ENCODE measurements at places on chromosomes 16 and 17. TPM values are rescaled to one million over a fixed set of nuclear protein-coding genes. Genes with fewer than 3 reads are reported as not detected.

The RHBDL3 gene
- not detected for total RNA-seq

The NPIPB5 gene
- 198 TPM for total RNA-seq

The ITGAL gene
- not detected for total RNA-seq

The USP43 gene
- 9.3 TPM for total RNA-seq

The SHMT1 gene
- total RNA-seq: 25.3 TPM

The KRT20 gene
- total RNA-seq: not detected

The ACSM2A gene
- not detected for total RNA-seq

The NAE1 gene
- 66.5 TPM for total RNA-seq

The BICDL2 gene
- total RNA-seq: 1.9 TPM

GRCh38 chr16:86026916-86027315 is 128.0 kb downstream of the IRF8 start:
- no peak for DNase-seq

- DNase-seq: no peak
Measured at GRCh38 chr17:62797959-62798358, 10.2 kb downstream of the MARCHF10 start.

DNA sequence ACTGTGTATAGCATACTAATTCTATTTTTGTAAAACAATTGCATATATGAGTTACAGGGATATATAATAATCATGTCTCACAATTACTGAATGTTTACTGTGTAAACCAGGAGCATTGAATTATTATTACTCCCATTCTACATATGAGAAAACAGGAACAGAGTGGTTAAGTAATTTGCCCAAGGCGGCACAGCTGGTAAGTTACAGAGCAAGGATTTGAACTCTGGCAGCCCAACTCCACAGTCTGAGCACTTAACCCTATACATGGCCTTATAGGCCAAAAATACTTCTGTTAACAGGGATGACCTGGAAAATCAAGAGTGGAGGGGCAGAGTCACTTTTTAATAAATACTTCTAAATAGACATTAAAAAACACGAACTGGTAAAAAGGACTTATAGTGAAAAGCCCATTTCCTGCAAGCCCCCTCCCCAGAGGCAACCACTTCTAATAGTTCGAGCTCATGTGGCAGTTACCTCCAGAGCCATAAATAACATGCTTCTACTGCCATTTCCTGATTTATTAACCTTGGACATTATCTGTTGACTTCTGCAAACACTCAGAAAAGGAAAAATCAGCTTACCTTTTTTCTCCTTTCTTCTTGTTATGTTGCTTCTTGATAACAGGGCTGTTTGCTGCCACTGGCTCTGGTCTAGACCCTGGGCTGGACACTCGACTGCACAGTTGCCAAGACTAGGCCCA is 22.1 kb upstream of the ADGRG1 start:
- no peak for DNase-seq

DNA sequence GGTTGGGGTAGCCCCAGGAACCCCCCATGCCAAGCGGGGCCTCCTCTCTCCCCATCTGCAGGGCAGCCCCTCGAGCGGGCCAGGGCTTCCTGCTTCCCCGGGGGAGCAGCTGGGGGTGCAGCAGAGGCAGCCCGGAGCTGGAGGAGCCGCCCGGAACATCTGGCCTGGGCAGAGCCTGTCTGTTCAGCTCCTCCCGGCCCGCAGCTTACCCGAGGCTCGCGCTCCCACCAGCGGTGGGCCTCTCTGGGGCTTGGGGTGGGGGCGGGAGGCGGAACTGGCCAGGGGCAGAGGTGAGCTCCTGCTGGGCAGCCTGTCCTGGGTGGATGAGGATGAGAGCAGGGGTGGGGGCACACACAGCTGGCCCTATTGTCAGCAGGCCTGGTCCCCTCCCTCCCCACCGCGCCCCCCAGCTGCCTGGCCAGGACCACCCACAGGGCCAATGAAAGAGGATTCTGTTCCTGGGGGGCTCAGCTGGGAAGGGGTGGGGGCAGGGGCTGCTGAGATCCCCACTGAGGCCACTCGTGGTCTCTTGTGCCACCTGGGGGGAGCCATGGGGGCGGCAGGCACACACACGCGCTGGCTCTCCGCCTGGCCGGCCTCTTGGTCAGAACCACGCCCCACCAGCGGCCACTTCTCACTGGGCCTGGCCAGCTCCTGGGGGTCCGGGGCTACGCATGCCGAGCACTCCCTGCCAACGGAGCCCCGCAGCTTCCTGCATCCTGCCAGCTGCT is 34.7 kb downstream of the BAHCC1 start:
- DNase-seq: no peak

- peak; percentile 40 for DNase-seq
Measured at GRCh38 chr17:74089869-74090464, 113.5 kb upstream of the RPL38 start.

GRCh38 chr16:85846461-85846860 is 47.0 kb downstream of the COX4I1 start:
- no peak for DNase-seq

- DNase-seq: no peak
Measured at GRCh38 chr17:82303944-82304808, 13.2 kb downstream of the CD7 start.

GRCh38 chr17:39757931-39758873 is 20.5 kb downstream of the GRB7 start:
- DNase-seq: no peak

DNA sequence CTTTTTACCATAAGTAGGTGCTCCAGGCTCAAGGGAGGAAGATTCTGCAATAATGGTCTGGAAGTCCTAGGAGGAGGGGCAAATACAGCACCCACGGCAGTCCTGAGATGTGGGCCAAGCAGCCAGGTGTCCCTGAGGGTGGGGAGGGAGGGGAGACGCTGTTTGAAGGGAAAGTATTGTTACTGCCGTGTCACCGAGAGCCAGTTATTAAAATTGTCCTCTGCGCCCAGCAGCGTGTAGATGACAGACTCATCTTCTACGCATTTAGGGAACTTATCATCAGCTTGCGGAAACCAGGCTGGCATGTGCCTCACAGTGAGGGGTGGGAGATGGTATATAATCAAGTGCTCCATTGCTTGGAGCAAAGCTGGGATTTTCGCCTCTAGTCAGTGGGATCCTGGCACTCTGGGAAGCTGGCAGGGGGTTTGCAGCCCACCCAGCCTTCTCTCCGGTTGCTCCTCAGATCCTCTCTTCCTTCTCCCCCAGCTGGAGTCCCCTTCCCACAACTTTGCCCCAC is 104.6 kb downstream of the OR1D5 start:
- DNase-seq: no peak

- DNase-seq: peak; percentile 55
Measured at GRCh38 chr16:88533932-88534637, 36.1 kb upstream of the ZC3H18 start.

DNA sequence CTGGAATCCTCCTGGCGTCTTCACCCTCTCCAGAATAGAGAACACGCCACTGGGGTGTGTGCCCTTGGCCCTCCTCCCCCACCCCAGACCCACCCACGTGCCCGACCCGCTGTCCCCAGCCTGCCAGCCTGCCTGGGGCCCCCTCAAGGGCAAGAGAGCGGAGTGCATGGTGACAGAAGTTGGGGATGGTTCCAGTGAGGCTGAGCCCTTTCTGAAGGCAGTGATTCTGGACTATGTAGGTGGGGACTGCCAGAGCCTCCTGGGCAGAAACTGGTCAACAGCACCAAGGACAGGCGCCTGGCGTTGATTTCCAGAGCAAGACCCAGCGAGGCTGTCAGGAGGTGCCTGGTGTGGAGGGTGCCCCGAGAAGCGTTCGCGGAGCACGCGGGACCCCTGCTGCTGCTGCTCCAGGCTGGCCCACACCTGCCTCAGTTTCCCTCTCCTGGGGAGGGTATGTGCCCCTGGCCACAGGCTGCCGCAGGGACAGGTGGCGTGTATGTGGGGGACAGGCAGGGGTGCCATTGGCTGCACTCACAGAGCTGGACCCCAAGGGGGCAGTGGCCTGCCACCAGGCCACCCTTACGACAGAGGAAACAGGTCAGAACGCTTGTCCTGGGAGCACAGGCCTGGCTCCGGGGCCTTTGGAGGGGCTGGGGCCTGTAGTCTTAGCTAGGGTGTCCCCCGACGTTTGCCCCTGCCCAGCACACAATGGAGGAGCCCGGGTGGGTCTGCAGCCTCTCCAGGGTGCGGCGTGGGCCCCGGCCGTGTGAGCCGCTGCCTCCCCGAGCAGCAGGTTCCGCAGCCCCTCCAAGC is 1.2 kb downstream of the SSTR5 start:
- DNase-seq: no peak

DNA sequence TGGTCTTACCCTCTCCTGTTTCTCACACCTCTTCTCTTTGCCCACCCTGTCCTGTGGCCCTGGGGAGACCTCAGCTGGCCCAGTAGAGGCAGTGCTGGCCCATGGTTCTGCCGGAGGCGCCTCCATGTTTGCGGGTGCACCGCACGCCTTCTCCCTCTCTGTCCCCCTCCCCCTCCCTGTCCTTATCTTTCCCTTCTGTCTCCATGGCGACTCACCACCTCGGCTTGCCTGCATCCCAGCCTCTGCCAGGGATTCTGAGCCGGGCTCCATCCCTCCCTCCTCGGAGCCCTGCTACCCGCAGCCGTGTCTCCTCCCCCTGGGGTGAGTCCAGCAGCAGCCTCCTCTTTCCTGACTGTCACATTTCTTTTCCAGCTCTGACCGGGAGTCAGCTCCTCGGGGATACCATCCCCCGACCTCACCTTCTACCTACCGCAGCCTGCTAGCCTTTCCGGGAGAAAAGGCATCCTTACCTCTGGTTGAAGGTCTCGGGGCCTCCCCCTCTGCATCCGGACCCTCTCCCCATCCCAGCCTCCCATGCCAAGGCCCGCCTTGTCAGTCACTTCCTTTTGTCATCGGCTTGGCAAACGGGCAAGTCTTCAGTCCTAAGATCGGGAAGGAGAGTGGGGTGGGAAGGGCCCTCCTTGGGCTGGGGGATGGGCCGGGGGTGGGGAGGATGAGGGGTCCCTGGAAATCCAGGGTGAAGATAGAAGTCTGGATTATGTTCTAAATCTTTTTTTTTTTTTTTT is at the start of gene RNF112:
RNF112 (plus strand) TSS at position 358 of the 746 bp plus-strand sequence; CDS start at position 535, 177 bp downstream.
- no peak for DNase-seq

- DNase-seq: no peak
Measured at GRCh38 chr17:29148257-29148789, 31.9 kb downstream of the MYO18A start.

DNA sequence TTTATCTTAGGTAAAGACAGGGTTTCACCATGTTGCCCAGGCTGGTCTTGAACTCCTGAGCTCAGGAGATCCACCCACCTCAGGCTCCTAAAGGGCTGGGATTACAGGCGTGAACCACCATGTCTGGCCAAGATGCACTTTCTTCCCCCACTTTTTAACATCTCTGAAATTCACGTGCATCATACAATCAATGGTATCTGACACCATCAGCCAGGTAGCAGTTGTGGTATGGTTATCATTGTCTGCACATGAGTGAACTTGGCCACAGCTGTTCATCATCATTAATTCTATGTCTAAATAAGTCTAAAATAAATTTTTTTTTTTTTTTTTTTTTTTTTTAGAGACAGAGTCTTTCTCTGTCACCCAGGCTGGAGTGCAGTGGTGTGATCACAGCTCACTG is 34.2 kb upstream of the MYLK3 start:
- no peak for DNase-seq

GRCh38 chr17:3866276-3866675 is 20.2 kb upstream of the NCBP3 start:
- no peak for DNase-seq

DNA sequence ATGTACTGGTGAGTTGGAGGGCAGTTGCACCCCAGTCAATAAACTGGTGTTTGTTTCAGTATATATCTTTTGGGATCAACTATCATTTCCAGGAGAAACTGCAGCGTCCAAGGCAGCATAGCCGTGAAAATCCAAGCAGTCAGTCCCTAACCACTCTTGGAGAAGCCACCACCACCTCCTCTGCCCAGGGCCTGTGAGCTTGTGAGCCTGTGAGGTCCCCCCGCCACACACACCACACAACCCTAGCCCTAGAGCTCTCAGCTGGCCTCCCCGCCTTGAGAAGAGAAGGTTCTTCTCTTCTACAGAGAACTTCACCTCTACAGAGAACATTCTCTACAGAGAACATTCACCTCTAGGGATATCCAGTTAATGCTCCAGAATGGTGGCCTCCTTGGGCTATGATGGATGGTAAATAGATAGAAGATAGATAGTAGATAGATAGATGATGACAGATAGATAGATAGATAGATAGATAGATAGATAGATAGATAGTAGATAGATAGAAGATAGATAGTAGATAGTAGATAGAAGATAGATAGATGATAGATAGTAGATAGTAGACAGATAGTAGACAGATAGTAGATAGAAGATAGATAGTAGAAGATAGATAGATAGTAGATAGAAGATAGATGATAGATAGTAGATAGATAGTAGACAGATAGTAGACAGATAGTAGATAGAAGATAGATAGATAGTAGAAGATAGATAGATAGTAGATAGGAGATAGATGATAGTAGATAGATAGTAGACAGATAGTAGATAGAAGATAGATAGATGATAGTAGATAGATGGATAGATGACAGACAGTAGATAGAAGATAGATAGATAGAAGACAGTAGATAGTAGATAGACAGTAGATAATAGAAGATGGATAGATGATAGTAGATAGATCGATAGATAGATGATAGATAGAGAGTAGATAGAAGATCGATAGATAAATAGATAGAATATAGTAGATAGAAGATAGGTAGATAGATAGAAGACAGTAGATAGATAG is 13.7 kb downstream of the ALOX15B start:
- no peak for DNase-seq

- DNase-seq: no peak
Measured at GRCh38 chr17:21008160-21008915, 34.5 kb downstream of the USP22 start.

DNA sequence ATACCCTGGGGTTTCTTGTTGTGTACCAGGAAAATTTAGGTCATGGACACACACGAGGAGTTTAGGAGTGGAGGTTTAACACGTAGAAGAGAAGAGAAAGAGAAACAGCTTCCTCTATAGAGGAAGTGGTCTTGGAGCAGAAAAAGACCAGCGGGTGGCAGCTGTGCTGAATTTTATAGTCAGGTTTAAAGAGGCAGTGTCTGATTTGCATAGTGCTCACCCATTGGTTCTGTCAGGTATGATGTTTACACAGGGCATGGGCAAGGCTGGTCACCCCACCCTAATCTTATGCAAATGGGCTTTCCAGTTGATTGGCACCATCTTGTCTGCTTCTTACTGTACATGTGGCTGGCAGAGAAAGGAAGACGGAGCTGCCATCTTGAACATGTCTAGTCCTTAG is 309.0 kb downstream of the CDH13 start:
- DNase-seq: no peak

- no peak for DNase-seq
Measured at GRCh38 chr16:47370536-47370935, 90.3 kb downstream of the ITFG1 start.

DNA sequence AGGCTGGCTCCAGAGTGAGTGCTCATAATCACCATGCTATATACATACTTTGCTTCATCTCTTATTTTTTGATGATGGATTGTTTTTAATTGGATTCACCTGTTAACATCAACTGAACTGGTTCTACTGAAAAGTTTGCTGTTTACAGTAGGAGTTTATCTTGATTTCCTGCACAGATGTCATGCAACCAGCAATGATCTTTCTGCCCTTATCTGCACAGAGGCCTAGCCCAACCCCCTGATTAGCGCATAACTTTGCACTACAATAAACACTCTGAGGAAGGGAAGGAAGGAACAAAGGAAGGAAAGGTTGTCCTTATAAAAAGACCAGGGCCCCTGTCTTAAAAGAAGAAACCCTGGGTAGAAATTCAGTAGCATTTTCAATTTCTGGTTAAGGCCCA is 152.9 kb downstream of the RGS9 start:
- DNase-seq: no peak

Data from mammary epithelial cell (primary cell).